ENCODE measurements at places on chromosomes 1 and 21.

DNA sequence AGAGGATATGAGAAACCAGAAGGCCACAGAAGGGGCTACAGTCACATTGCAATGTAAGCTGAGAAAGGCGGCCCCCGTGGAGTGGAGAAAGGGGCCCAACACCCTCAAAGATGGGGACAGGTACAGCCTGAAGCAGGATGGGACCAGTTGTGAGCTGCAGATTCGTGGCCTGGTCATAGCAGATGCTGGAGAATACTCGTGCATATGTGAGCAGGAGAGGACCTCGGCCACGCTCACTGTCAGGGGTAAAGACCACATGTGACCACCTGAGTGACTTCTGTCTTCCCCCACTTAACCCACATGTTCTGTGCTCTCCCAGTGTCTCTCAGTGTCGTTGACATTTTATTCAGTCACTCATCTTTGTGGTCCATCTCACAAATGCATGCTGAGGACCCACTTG, 92.1 kb downstream of the OBSCN start:
- no peak for DNase-seq

- peak; percentile 65 for DNase-seq
These were observed at the start of gene IFNAR2 for GRCh38 chr21:33229784-33230544. Gene IFNAR2 (plus strand): TSS chr21:33229938. CDS start chr21:33241923, 11,985 bp downstream.

DNA sequence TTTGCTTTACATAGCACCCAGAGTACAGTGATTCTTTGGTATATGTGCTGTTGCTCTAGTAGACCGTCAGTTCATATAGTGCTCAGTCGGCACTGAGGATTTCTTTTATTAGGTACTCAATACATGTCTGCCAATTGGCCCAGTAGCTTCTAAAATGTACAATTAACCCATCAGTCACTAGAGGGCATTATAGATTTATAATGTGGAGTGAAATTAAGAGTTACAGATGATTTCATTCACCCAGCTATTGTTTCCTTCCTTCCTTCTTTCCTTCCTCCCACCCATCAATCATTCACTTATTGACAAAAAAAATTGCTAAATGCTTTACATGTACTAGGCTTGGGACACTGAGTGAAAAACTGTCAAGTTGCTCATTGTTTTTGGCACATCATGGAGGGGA, 263.6 kb upstream of the USP24 start:
- no peak for DNase-seq

DNA sequence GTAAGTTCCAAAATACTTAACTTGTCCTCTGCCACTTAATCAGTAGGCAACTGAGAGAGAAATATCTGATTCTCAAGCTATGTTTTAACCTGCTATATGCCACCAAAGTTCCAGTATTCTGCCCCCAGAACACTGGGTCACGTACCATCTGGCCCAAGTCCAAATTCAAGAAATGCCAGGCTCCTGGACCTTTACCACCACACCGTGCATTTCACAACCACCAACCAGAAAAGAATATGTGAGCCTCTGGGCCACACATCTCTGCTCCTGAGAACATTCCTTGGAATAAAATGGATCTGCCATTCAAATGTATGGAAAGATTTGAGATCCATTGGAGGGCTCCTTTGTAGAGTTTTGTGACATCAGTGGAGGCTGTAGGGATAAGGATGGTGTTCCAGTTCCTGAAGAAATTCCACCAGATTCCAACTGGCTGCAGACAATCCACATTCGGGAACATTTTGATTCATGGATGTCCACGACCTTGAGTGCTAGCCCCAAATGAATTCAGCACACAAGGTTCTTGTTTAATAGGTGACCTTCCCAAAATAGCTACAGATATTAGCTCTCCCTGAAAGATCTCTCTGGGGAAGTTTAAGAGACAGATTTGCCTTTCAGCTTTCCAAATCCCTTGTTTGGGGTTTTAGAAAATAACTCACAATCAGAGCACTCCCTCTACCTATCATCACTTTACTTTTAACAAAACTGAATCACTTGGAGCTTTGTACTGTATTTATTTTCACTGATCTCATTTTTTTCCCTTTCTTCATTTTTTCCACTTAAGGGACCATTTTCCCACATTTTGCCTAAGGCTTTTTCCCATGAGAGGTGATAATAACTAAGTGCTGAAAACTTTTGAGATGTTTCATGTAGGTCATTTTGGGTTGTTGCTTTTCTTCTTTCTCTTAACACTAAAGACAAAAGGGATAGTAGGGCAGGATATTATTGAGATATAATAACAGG, 128.4 kb upstream of the ZC3H11B start:
- no peak for DNase-seq

GRCh38 chr1:152110860-152111514, 4.3 kb downstream of the TCHH start:
- DNase-seq = no peak

DNA sequence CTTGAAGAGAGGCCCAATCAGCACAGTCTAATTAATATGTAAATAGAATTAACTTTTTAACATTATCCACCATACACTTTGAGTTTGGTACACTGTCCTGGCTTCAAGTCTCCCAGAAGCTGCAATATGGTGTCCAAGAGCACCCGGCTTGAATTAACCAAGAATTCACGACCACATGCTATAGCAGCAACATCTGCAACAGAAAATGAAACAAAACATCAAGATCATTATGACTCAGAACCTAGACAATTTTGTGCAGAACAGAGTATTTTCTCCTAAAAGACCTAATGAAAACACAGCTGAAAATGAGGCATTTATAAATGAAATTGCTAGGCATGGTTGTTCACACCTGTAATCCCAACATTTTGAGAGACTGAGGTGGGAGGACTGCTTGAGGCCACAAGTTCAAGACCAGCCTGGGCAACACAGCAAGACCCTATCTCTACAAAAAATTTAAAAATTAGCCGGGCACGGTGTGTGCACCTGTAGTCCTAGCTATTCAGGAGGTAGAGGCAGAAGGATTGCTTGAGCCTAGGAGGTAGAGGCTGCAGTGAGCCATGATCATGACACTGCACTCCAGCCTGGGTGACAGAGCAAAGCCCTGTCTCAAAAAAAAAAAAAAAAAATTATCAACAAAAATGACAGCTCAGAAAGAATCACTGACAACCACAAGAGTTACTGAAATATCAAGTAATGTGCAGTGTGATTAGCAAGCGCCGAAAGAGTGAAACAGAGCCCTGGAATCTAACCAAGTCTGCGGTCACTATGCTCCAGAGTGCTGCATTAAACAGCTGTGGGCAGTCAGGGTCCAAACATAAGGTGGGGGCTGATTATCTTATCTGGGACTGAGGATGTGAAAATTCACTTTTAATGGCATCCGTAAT, 45.3 kb downstream of the HSF2BP start:
- no peak for DNase-seq

GRCh38 chr1:209767706-209768105, 11.9 kb downstream of the TRAF3IP3 start:
- no peak for DNase-seq

- no peak for DNase-seq
These were observed 33.7 kb downstream of the KCND3 start for GRCh38 chr1:111955755-111956154.

DNA sequence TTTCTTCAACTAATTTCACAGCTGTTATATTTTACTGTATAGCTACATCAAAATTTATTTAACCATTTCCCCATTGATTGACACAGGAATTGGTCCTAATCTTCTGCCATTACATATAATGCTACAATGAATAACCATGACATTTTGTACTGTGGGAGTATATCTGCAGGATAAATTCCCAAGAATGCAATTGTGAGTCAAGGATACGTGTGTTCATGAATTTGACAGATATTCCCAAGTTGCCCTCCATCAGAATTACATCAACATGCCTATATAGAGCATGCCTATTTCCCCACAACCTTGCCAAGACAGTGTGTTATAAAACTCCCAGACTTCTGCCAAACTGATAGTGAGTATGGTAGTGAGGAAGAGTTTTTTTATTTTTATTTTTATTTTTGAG, 2.7 kb upstream of the TIE1 start:
- no peak for DNase-seq

- peak; percentile 14 for DNase-seq
These were observed 34.2 kb downstream of the SYF2 start for GRCh38 chr1:25197982-25198662.

GRCh38 chr1:95380909-95381308, 146.9 kb downstream of the RWDD3 start:
- DNase-seq = no peak

DNA sequence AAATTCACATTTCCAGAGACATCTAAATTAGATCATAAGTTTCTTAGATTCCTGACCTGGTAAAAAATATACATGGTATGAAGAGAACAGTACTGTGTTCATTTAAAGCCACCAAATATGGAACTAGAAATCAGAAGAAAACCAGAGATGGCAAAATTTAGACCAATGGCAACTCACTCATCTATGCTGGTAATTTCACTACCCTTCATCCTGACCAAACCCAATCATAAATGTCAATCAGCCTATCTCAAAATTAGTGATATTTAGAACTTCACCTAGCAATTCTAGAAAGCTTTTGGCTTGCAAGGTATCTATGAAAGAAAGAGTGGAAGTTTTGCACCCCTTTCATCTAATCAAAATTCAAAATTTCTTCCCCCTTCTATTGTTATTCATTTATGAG, 107.7 kb downstream of the NIBAN1 start:
- no peak for DNase-seq

DNA sequence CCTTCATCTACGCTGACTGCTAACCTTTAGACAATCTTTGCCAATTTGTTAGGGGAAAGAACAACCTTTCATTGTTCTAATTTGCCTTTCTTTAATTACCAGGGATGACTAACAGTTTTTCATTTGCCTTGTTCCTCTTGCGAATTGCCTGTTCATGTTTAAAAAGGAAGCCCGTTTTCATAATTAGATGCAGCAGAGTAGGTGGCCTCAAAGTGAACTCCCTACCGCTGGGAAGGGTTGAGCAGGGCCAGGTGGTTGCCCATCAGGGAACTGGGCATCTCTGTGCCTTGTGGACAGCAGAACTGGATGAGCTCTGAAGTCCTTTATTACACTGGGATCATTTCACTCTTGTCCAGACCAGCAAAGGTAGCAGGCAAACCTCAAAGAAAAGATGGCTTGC, 59.0 kb downstream of the HIVEP3 start:
- DNase-seq = no peak

DNA sequence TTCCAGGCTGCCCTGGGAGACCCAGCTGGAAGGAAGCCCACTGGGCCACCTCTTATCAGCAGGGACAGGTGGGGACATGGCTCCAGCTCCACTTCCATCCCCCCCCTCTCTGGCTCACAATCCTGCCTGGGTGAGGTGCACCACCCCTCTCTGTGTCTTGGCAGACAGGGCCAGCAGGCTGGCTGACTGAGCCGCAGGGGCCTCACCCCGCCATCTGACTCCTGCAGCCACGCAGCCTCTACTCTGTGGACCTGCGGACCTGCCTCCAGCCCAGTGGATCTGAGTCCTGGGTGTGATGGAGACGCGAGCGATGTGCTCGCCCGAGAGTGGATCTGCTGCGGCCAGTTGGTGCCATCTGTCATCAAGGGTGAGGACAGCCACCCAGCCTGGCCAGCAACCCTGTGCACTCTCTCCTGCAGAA, 30.1 kb downstream of the RCC2 start:
- no peak for DNase-seq

GRCh38 chr1:198175423-198176170, 18.8 kb downstream of the NEK7 start:
- no peak for DNase-seq

DNA sequence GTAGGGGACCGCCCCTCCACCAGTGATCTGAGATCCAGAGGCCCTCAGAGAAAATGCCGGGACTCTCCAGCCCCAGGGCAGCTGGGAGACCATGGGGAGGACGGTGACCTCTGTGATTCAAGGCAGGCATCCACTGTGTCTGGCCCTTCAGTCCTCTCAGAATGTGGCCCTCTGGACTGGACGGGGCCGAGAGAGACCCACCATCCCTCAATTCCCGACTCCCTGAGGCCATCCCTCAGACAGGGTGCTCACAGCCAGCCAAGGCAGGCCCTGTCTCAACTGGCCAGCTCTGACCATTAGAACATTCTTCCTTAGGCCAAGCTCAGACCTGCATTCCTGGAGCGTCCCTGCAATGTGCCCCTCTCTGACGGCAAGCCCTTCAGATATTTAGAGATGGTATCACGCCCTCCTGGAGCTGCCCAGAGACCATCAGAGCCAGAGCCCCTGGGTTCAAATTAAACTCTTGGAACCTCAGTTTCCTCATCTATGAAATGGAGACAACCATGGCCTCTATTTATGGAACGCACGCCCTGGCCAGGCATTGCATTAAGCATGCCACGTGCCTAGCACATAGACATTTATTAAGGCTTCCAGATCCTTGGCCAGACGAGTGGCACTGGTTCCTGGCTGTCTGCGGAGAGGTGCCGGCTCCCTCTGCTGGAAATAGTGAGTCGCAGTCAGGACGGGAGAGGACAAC, 9.6 kb upstream of the EPS8L3 start:
- peak; percentile 68 for DNase-seq

DNA sequence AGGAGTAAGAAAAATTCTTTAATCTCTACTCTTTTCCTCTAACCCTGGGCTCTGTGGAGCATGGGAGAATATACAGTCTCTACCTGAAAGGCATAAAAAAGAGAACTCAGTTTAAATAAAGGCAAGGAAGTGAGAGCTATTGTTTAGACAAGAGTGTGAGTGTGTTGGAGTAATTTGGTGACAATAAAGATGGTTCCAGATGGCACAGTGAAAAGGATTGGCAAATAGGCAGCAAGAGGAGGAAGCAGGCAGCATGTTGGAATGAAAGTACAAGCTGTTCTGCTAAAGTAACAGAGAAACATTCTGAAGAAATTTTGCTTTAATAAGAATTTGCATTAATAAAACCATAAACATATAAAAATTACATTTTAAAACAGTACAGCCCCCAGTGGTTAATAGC, 163.4 kb downstream of the DNM3 start:
- DNase-seq = no peak

DNA sequence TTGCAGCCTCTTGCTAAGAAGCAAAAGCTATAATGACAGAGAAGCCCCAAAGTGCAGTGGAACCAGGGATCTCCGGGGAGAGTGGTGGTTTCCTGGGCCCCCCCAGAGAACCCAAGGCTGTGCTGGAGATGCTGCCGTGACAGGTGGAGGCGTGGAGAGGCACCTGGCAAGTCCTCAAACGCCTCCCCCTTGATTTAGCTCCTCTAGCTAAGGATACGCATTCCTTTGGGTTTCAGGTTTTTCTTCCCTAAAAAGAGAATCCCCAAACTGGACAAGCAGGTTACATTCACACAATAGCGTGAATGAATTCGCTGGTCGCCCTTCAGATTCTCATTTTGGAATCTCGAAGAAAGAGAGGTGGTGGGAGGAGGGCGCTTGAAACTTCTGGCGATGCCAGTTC, 853 bp upstream of the ATP1A1 start:
- no peak for DNase-seq

GRCh38 chr1:215405211-215405610, 161.9 kb upstream of the KCTD3 start:
- no peak for DNase-seq

DNA sequence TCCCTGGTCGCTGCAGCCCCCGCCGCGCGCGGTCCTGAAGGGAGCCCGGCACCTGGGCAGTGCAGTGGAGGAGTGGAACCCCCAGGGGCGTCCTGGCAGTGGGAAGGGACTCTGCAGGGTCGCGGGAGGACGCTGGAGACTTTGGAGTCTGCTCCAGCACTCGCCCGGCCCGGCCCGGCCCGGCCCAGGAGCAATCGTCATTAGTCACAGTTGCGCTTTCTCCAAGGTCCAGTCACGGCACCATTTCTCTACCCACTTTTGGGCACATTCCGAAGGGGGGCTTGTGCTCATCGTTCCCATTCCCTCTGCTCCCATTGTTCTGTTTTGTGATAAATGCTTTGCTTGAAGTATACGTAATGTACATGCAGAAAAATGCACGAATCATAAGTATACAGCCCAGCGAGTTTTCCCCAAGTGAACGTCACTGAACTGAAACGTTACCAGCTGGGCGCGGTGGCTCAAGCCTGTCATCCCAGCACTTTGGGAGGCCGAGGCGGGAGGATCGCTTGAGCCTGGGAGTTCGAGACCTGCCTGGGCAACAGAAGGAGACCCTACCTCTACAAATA, 999 bp downstream of the THAP3 start:
- no peak for DNase-seq
